Hepatic stellate cell (primary cell): ENCODE measurements at places on chromosomes 6 and 20.
A peak's percentile ranks its signal among the peaks of the same experiment; 100 is the strongest.

DNA sequence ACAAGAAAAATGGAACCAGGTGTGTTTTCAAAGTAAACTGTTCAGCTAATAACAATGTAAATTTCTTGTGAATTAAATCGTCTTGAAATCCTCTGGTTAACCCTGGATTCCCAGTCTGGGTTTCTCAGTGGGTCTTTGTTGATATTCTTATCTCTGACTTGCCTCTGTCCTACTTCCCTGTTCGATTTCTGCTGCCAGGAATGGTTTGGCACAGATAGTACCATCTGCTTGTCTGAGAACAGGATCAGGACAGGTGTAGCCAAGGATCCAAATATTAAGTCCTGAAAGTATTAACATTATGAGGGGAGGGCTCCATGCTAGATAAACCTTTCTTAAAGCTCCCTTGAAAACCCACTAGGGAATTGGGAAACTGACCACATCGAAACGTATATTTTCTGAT lies 30.1 kb downstream of the ARFGEF2 start:
- no peak for DNase-seq

DNA sequence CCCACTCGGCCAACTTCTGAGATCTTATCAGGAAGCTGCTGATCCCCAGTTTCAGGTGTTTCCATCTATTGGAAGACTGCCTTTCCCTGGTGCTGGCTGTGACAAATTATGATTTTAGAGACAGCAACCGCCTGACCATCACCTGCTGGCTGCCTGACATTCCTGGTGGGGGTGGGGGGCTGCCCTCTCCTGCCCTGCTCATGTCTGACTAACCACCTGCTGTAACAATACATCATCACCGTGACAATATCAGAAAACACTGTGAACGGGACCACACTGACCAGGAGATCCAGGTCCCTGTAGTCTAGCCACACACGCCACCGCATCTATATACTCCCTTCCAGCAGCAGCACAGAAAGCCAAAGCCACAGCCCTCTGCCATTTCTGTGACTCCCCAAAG lies 537.5 kb downstream of the QKI start:
- no peak for DNase-seq

- no peak for DNase-seq
These were observed 14.5 kb upstream of the SIRPA start for GRCh38 chr20:1880529-1881239.

- no peak for DNase-seq
These were observed 13.8 kb downstream of the RNF144B start for GRCh38 chr6:18400831-18401446.

DNA sequence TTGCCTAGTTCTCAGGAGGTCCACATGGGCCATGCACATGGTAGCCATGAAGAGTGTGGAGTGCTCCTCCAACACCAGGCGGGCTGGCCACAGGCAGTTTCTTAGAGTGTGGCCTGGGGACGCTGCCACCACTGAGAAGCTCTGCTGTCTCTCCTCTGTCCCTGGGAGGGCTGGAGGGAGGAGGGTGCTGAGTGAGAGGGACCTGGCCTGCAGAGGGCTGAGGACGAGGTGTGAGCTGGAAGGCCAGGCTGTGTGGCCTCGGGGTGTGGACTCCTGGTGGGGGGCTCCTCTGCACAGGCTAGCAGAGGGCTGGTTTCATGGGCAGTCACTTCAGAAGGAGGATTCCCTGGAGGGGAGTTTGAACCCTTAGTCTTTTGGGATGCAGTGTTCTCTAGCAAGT lies 39.7 kb downstream of the SYNJ2 start:
- no peak for DNase-seq

GRCh38 chr6:41785689-41786450 lies 1.6 kb upstream of the TOMM6 start:
- DNase-seq, result no peak

DNA sequence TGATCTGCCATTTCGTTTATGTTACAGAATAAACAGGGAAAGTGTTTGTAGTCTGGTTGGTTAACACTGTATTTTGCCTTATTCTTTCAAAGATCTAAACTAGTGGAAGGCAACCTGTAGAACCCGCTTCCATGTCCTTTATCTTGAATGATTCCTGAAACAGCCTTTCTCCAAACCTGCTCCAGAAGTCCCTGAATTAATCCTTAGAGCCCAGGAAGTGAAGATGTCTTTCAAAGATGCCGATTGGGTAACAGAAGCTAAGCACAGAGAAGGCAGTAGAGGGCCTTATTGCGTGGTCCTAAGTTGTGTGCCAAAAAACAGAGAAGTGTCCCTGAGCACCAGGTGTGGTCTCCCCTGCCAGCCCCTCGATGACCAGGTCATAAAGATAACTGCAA lies 19.2 kb upstream of the ZSCAN16 start:
- DNase-seq, result peak; percentile 19

DNA sequence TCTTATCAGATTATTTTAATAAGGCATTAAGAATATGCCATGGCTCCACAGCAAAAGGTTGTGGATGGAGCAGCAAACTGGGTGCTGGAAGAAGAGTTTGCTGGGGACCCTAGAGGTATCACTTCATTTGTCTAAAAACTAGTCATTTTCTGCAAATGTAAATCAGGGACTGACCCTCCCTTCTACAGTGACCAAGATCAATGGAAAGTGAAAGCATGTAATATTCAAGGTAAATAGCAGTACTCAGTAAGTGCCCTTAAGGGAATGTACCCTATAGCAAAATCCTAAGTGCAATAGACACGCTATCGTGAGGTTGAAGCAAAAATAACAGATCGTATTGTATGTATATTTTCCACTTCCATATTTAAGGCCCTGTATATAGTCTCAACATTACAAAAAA lies 38.7 kb downstream of the TRDN start:
- DNase-seq, result no peak

- no peak for DNase-seq
These were observed 4.1 kb downstream of the TRIM38 start for GRCh38 chr6:25966711-25967110.

- no peak for DNase-seq
These were observed 98.6 kb downstream of the NDUFAF5 start for GRCh38 chr20:13883425-13883824.

- DNase-seq, result no peak
These were observed 49.9 kb downstream of the VEGFA start for GRCh38 chr6:43819958-43820357.

DNA sequence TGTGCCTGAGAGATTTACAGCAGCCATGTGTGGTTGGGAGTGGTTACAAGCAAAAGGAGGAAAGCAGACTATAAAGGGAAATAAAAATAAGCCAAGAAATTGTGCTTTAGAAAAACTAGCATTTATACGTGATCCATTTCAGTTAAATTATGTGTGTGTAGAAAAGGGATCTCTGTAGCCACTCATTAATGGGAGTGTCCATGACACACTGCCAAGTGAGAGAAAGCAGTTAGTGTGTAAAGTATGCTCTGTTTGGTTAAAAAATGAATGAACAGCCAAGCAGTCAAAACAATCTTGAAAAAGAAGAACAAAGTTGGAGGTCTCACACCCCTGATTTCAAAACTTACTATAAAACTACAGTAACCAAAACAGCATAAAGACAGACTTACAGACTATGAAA lies 67.9 kb upstream of the GGTLC1 start:
- DNase-seq, result no peak

GRCh38 chr6:43871933-43872332 lies 101.9 kb downstream of the VEGFA start:
- no peak for DNase-seq
